NCI-H2227 treated with DMSO at 0.1 percent for 48 hours (cell line): ENCODE measurements at places on chromosomes 11 and 22.

GRCh38 chr22:22463855-22464540, 44.5 kb downstream of the ZNF280B start:
- DNase-seq = peak; percentile 64

DNA sequence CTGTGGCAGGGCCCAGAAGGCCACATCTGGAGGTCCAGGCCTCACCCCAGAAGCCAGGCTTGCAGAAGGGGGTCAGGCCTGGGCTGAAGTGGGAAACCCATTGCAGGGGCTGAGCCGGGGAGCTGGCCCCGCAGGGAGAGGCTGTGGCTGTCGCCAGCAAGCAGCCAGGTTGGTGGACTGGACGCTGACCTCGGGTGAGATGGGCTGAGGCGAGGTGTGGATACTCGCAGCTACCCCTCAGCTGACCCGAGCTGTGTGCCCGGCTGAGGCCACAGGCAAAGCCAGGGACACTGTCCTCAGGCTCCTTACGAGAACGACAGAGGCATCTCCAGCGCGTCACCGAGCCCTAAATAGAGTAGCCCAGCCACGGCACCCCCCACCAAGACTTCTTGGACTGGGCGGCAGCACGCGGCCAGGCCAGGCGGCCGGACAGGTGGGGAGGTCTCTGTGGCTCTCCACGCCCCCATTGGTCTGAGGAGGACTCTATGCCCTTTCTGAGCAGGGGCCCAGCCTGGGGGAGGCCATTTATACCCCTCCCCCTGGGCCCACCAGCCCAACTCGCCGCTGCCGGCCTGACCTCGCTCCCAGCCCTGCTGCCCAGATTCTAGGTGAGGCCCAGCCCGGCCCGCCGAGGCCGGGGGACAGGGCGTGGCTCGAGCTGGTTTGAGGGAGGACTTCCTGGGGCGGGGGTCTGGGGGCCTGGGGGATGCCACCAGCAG, at the start of gene TNNI2:
Gene TNNI2, plus strand, starts transcription at position 556 of the 719 bp plus-strand sequence. CDS start 716 bp downstream, outside the sequence.
- DNase-seq = no peak

GRCh38 chr11:121041072-121041471, 17.2 kb downstream of the TBCEL start:
- DNase-seq = no peak

DNA sequence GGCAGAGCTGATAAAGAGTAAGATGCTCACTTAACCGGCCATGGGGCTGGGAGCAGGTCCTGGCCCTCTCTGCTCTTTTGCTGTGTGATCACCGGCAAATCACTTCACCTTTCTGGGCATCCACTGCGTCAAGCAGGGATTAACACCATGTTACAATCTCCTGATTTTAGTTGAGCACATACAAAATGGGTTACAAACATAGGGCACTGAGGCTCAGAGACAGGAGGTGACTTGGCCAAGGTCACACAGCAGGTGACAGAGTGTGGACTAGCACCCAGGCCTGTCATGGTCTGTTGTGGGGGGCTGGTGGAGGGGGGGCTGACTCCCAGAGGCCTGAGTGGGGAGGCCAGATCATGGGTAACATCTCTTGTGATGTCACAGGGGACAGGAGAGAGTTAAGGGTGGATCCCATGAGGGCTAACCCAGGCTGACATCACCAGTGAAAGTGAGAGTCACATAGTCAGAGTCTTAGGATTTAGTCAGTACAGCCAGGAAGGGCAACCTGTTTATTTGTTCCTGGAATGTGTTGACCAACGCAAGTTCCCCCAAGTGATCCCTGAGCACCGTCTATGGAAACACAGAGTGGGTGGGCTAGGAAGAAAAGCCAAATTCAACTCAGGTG, 27.8 kb downstream of the GDPD5 start:
- DNase-seq = no peak

GRCh38 chr11:16526947-16527346, 170.6 kb upstream of the SOX6 start:
- no peak for DNase-seq

DNA sequence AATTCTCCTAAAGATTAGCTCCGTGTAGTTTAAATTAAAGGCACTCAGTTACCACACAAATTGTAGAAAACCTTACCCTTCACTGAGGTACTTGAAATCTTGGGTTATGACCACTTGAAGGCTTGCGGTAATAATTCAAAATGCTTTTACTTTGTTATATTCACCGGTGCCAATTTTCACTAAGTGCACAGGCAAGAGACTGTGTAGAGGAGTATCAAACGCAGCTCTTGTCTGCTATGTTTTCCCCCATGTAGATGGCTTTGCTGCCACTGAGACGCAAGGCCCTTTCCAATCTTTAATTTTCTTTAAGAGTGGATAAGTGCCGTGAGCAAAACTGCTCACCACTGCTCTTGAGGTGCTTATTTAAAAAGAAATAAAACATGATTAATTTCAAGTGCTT, 155.8 kb downstream of the CADM1 start:
- peak; percentile 33 for DNase-seq

- DNase-seq = no peak
Observed at GRCh38 chr11:91742155-91742554, 482.5 kb upstream of the FAT3 start.

- DNase-seq = no peak
Observed at GRCh38 chr11:21430537-21430936, 761.2 kb downstream of the NELL1 start.

- no peak for DNase-seq
Observed at GRCh38 chr22:16776080-16776479, 49.1 kb downstream of the XKR3 start.
